ENCODE measurements at places on chromosomes 5 and 9.

DNA sequence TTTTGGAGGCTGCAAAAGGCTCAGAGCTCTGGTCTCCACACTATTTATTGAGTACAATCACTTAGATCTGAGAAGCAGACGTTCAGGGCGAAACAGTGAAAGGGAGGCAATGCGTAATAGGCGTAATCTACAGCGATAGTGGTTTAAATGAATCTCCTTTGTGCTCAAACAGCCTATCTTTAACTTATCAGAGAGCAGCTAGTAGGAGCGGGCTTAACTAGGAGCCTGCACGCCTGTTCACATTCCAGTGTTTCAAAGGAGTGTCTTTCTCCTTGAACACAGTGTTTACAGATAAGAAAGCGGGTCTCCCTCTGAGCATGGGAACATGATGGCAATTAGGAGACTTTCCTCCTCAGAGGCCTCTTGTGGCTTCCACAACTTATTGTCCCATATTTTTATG, 49.4 kb downstream of the AP3B1 start:
- no peak for DNase-seq

GRCh38 chr9:131585375-131585774, 40.1 kb downstream of the PRRT1B start:
- DNase-seq = no peak

DNA sequence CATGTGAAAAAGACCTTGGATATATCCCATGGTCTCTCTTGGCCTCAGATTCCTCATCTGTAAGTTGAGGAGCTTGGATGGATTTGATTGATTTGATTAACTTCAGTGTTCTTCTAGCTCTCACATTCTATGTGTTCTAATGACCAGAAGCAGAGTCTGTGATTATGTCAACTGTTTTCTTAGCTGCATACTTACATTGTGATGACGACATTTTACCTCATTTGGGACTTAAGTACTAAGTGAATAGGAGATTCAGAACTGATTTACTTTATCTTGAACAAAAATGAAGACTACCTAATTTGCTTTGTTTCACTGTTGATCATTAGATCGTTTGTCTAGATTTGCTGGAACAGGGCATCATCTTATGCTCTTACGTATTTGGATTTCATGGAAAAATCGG, 427.7 kb downstream of the SH3GL2 start:
- DNase-seq = no peak

GRCh38 chr5:97797994-97798451, 615.0 kb upstream of the RIOK2 start:
- no peak for DNase-seq

DNA sequence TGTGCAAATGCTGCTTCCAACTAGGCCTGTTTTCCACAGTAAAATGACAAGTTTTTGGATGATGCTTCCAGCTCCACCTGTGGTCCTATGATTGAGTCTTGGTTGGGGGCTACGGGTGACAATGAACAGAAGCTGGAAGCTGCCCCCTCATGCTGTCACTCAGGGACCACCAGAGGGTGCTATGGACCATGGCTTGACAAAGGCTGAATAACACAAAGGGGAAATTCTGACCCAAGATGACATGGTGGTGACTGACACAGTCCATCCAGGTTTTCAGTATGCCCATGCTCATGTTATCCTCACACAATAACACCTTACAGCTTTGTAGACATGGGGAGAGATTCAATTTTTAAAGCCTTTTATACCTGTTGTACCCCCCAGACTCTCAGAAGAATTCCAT, 23.9 kb upstream of the SAP30L start:
- no peak for DNase-seq

DNA sequence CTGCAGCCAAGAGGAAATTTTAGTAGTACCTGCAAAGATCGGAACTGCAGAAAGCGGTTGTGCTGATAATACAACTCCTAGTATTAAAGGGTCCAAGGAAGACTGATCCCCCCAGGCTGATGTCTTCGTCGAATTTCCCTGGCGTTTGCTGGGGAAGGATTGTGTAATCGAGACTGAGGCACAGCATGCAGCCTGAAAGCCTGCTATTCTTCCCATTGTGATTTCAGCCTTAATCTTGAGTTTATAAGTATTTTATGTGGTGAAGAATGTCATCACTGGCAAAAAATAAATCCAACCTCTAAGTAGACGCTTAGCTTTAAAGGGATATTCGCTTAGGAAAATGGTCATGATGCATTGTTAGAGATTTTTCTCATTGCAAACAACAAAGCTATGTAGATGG, 21.3 kb upstream of the LMX1B start:
- no peak for DNase-seq

- no peak for DNase-seq
These were observed 2.5 kb upstream of the RAD23B start for GRCh38 chr9:107280543-107280942.

DNA sequence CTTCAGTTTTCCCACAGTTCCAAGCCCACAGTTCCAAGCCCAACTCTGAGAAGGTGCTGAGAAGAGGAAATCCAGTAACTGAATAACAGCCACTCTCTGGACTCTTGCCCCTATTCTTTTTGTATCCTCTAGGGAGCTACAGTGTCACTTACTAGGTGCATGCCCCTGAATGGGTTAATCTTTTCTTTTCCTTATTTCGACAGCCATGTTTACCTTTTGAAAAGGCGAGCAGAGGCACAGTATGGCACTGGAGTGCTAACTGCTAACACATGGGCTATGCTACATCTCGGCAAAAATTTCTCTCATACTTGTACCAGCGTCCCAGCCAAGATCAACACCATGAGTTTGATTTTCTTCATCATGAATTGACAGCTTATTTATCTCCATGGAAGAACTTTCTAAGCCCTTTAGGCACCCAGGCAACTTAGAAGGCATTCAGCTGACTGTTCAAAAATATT, 222.6 kb downstream of the EBF1 start:
- no peak for DNase-seq

- DNase-seq = no peak
These were observed 180.2 kb downstream of the RASEF start for GRCh38 chr9:82882748-82883147.

GRCh38 chr9:129396365-129396708, 218.3 kb upstream of the IER5L start:
- DNase-seq = no peak

- DNase-seq = no peak
These were observed 62.6 kb downstream of the PLAC8L1 start for GRCh38 chr5:146042628-146043279.

GRCh38 chr9:127112735-127113161, 9.7 kb downstream of the ANGPTL2 start:
- DNase-seq = no peak

DNA sequence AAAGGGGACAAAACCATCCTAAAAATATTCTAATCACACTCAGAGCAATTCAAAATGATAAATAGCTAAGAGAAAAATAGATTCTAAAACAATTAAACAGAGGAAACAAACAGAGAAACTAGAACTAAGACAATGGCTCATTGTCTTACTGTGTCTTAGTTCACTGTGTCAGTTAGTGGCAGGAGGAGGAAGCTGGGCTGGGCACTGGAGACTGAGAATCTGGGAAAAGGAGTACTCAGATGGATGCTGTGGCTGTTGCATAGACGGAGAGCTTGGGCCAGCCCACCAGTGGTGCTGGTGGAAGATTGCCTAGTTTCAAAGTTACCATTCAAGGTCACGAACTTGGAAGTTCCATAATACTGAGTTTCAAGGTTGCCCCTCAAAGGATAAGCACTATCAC, 94.7 kb upstream of the IFNK start:
- no peak for DNase-seq

GRCh38 chr9:17005056-17005823, 129.6 kb upstream of the CNTLN start:
- DNase-seq = no peak
